ENCODE measurements at places on chromosomes 11 and 22.

GRCh38 chr11:36146437-36146836 lies 142.8 kb downstream of the COMMD9 start:
- DNase-seq, result no peak

GRCh38 chr11:133516845-133517244 lies 15.5 kb downstream of the OPCML start:
- DNase-seq, result no peak

- no peak for DNase-seq
These were observed 94.9 kb downstream of the FAR1 start for GRCh38 chr11:13763341-13763740.

DNA sequence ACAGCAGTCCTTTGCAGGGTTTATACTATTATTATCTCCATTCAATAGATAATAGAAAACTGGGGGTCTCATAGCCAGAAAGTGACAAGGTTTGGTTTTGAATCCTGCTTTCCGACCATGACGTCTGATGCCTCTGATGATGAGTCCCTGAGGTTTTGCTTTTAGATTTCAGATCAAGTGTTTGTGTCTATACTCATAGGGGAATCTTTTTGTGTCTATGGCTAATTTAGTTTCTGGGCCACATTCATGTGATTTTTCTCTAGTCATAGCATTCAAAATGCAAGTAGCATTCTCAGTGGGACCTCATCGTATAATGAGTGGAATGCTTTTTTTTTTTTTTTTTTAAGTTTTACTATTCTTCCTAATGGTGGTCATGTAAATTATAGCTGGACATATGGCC lies 72.9 kb downstream of the TNRC6B start:
- DNase-seq, result no peak

GRCh38 chr11:34149786-34150185 lies 44.4 kb downstream of the NAT10 start:
- no peak for DNase-seq
